ENCODE measurements at places on chromosomes 4 and X.

- DNase-seq = no peak
Observed at GRCh38 chrX:57104406-57104805, 16.9 kb downstream of the SPIN2B start.

DNA sequence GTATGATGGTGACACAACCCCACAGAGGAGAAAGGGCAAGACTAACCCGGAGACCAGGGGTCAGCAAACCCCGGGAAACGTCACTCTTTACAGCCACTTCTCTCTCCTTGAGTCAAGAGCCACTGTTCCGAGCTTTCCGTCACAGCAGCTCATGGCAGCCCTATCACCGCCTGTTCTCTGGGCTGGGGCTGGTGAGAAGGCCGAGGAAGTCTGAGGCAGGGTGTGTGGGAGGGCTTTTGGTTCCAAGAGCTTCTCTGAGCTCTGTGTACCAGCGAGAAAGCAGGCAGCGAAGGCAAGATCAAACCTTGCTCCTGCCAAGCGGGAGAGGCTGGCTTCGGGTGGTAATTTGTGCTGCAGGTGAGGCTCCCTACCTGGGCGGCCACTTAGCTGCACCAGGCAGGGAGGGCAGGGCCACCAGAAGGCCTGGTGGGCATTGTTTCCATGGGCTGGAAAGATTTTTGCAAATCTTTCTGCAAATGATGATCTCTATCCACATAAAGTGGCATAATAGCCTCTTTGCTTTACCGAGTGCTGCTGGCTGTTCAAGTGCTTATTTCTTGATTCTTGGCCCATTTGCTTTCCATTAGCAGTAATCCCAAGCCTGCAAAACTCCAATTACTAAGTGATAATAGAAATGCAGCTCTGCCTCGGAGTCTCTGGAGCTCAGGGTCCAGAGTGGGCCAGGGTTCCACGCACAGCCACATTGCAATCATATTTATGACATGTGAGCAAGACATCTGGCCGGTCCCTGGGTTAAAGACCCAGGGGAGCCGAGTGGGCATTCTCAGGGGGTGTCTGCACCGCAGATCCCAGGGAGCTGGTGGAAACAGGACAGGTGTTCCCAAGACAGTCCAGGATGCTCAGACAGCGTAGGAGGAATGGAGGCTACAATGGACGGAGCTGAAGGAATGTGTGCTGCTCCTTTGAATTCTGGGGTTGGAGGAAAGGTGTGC is 41.5 kb downstream of the DCTD start:
- DNase-seq = no peak

GRCh38 chr4:158316264-158316663 is 106.0 kb downstream of the TMEM144 start:
- no peak for DNase-seq

DNA sequence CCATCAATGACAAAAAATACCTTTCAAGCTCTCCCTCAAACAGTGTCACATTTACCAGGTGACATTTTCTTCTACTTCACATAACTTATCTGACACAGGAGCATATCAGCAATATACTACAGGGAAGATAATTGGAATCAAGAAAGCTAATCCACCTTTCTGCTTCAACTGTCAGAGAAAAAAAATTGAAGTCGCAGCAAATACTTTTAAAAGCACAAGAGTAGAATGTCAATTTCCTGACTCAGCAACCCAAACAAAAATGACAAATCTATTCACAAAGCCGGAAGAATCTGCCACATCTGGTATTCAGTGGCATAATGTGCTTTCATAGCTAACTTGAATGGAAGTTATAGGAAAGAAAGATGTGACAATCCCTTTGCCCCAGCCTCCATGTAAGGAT is 36.7 kb downstream of the AGA start:
- DNase-seq = no peak

DNA sequence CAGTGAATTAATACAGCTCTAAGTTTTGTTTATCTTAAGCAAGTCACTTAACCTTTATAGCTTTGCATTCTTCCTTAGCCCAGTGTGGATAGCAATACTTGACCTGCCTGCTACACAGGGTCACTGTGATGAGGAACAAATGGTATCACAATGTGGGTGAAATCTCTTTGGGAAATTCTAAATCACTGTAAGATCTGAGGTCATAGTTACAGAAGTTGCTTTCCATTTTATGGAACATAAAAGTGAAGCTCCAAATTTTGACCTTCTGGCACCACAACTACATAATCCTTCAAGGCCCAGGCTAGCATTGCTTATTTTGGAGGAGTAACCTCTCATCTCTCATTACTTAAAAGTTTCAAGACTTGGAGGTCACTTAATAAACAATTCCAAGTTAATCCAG is 227.7 kb downstream of the USP46 start:
- DNase-seq = no peak

DNA sequence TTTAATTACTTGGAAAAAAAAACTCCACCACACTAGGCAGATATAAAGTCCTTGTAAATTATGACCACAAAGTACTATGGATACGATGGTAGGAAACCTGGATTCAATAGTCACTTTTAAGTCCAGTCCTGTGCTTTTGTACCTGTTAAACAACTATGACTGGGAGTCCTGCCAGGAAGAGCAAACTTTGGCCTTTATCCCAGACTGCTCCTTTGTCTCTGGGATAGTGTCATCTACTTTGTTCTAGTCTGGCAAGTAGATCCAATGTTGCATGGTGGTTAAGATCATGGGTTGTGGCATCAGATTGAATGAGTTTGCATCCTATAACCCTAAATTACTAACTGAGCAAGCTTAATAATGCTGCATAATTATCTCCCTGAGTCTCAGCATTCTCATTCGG is 175.3 kb upstream of the FGF13 start:
- no peak for DNase-seq

- DNase-seq = no peak
Observed at GRCh38 chr4:82998898-82999297, 11.7 kb downstream of the LIN54 start.

DNA sequence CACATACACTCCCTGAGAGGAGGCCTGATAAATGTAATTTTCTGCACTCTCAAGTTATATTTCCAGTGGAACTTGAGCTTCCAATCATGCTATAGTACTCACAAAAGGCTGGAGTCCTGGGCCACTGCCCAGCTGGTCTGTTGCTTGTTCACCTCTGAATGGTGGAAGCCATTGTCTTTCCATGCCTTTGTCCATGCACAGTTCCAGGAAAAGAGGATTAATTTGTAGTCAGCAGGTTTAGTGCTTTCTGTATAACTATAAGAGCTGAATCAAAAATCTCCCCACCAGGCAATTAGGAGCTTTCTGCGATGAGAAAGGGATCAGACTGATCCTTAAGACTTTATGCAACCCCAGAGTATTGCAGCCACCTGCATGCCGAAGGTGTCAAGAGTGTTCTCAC is 195.4 kb upstream of the PGRMC2 start:
- DNase-seq = no peak

DNA sequence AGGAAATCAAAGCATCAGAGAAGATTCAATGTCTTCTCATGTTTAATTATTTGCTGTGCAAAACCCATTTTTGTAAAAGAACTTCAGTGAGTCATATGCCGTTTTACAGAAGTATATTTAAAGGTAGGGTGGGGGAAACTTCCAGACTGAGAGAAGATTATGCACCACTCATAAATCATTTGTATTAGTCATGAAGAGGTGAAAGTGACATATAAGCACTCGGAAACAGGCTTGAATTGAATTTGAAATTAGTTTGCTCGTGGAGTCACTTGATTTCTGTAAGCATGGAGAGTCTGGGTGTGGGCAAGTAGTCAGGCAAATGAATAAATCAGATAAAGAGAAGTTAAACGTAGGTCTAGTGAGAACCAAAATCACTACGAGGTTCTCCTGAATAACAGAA is 335.1 kb downstream of the ANK2 start:
- DNase-seq = no peak

DNA sequence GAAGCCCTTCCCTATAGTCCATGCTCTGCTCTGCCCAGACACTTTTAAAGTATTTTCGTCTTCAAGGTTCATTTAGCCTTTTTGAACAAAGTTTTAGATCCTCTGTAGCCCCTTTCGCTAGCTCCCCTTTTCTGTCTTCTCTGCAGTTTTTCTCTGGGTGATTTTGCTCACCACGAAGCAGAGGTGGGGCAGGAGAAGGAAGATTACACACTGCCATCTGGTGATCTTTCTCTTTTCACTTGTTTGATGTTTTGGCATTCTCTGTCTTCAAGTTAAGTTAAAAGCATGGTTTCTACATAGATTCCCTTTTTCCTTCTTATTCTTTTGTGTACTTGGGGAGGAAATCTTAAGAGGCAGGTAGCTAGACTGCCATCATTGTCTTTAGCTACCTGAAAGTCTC is 43.9 kb downstream of the CC2D2A start:
- DNase-seq = no peak

DNA sequence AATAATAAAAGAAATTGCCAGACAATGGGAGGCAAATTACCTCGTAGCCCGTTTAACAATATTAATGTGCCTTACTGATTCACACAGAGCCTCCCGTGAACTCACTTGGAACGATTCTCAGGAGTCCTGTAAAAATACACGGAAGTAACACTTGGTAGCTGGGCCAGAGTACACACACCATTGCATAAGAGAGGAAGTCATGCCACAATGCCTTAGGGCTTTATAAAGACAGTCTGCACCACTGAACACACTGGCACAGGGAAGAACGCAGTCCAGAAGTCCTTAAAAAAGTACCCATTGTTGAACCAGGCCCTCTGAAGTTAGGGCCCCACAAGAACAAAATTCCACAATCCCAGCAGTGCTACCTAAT is 15.1 kb downstream of the SLC2A9 start:
- DNase-seq = no peak

GRCh38 chrX:104325213-104325585 is 70.5 kb upstream of the ESX1 start:
- no peak for DNase-seq

- DNase-seq = no peak
Observed at GRCh38 chrX:107632346-107632745, 4.0 kb downstream of the PRPS1 start.

GRCh38 chr4:59457576-59457975 is 1742.5 kb upstream of the ADGRL3 start:
- DNase-seq = no peak

- DNase-seq = no peak
Observed at GRCh38 chr4:107747748-107748486, 27.9 kb upstream of the PAPSS1 start.

DNA sequence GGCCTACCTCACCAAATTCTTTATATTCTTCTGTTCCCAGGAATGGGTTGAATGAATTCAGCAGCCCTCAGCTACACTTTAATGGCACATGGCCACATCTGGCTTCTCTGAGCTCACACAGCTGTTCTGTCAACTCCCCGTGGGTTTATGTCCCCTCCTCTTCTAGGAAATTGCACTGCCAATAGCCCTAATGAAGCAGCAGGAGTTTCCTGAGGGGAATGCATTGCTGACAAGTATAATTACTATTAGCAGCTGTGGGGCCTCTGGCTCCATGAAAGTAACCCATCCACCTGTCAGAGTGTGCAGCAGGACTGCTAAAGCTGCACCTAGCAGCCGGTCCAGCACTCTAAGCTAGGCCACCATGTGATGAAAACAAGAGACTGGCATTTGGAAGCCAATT is 50.3 kb downstream of the FTHL17 start:
- DNase-seq = no peak

- no peak for DNase-seq
Observed at GRCh38 chr4:100872811-100873210, 355.0 kb upstream of the EMCN start.

- DNase-seq = no peak
Observed at GRCh38 chr4:55611358-55612059, 19.5 kb upstream of the PDCL2 start.

- DNase-seq = no peak
Observed at GRCh38 chrX:129750971-129751370, 12.2 kb downstream of the XPNPEP2 start.

DNA sequence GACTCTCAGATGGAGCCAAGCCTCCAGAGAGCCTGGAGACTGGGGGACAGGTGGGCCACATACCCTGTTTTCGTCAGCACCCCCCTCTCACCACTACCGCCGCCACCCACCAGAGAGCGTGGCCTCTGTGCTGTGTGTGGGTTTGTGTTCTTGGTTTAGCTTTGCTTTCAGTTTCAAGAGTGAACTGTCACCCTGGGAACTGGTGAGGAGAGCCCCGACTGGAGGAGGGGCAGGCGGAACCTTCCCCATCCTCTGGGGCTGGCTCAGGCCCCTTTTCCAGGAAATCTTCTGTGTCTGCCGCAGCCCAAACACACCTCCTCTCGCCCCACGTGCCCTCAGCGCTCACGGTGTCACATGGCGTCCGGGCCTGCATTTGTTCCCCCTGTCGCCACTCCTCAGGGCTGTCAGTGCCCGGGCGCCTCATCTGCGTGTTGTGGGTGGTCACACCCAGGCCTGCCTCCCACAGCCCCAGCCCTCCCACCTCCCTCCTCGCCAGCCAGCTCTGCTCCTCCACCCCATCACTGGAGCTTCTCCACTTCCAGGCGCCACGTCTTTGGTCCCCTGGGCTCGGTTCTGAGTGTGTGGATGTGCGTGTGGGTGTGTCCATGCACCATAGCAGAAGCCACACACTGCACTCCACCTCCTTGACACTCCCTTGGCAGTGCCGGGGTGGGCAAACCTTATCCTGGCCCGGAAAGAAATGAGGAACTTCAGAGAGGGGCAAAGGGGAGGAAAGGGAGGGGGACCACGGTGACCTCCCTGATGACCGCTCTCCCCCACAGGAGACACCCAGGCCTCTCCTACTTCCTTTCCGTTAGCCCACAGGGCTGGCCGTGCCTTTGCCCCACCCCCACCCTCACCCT is 27.8 kb downstream of the ELF4 start:
- no peak for DNase-seq

GRCh38 chrX:153966283-153966688 is 5.3 kb downstream of the HCFC1 start:
- DNase-seq = no peak

GRCh38 chr4:143626134-143626911 is 74.2 kb downstream of the FREM3 start:
- DNase-seq = no peak

GRCh38 chr4:104490770-104491480 is 3.8 kb downstream of the CXXC4 start:
- DNase-seq = peak; percentile 95

- no peak for DNase-seq
Observed at GRCh38 chrX:16971694-16972093, 25.2 kb downstream of the REPS2 start.

DNA sequence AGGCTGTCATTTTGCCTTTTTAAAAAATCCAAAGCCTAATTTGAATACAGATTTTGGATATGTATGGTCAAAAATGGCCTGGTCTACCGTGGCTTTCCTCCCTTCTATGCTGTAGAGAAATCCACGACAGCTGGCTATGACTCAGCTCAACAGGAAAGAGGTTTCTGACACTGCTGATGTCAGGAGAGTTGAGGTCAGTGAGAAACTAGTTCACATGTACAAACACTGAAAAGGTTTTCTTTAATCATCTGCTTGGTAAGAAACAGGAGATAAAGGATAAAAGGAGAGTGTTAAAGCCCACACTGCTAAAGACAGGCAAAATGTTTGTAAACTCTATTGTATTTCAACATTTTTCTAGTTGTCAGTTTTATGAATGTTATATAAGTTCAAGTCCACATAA is 113.9 kb downstream of the NYX start:
- no peak for DNase-seq

All from BE2C (cell line).